ENCODE measurements at places on chromosomes 5 and 9.
A peak's percentile ranks its signal among the peaks of the same experiment; 100 is the strongest.

- DNase-seq = peak; percentile 24
Measured at GRCh38 chr5:116032094-116032517, at the start of gene ARL14EPL. TSS of gene ARL14EPL (plus strand) at chr5:116032472. CDS start at chr5:116051466, 18,994 bp downstream.

- DNase-seq = no peak
Measured at GRCh38 chr9:85521371-85522197, 220.2 kb downstream of the AGTPBP1 start.

DNA sequence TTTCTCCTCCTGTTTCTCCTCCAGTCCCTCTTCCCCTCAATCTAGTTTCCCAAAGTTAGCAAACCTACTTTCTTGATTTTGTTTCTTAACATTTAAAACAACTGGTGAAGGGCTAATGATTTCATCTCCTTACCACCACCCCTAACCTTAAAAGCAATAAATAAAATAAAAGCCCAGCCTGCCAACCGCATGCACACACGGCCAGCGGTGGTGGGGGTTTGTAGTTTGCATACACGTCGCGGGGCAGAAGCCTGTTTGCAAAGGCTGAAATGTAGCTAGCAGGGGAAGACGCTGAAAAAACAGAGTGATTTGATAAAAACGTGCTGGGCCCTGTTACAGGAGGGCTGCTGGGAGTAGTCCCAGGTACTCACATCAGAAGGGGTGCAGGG lies 1.9 kb upstream of the DMRT2 start:
- no peak for DNase-seq

GRCh38 chr5:170497311-170498038 lies 6.3 kb upstream of the KCNIP1 start:
- DNase-seq = no peak

DNA sequence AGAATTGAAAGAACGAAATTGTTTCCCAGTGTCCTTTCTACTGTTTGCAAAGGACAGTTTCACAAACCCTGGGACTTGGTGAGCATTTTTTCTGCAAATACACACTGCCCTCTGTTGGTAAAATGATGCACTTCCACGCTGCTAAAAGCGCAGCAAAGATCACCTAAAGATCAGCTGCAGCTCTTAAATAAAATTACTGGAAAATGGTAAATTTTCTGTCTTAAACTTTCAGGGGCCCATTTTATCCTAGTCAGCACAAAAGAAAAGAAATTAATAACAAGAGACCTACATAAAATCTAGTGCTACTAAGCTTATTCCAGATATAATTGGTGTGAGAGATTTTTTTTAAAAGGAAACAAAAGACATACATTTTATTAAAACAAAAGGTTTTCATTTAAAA lies 566.0 kb downstream of the CAAP1 start:
- peak; percentile 15 for DNase-seq

GRCh38 chr5:75286211-75286773 lies 49.6 kb upstream of the ANKRD31 start:
- no peak for DNase-seq

DNA sequence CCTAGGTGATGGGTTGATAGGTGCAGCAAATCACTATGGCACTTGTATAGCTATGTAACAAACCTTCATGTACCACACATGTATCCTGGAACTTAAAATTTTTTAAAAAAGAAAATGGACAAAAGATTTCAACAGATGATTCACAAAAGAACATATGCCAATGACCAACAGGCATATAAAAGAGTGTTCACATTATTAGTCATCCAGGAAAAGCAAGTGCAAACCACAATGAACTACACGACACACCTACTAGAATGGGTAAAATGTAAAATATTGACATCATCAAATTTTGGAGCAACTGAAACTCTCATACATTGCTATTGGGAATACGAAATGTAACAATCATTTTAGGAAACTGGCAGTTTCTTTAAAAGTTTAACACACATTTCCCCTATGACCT lies 109.9 kb downstream of the YIPF5 start:
- DNase-seq = no peak

DNA sequence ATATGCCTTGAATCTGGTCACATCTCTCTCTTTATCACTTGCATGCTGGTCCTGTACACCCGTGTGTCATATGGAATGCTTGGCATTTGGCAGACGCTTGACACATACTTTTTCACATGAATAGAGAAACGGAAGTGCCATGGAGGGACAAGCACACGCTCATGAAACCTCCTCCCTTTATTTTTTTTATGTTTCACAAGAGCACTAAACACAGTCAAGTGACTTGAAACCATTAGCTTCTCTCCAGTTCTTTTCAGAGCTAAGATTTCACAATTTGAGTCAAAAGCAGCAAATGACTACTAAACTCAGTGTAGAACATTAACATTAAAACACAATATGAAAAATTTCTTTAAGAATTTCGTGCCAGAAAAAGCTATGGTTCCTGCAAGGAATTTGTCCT lies 151.1 kb downstream of the DOCK2 start:
- no peak for DNase-seq

DNA sequence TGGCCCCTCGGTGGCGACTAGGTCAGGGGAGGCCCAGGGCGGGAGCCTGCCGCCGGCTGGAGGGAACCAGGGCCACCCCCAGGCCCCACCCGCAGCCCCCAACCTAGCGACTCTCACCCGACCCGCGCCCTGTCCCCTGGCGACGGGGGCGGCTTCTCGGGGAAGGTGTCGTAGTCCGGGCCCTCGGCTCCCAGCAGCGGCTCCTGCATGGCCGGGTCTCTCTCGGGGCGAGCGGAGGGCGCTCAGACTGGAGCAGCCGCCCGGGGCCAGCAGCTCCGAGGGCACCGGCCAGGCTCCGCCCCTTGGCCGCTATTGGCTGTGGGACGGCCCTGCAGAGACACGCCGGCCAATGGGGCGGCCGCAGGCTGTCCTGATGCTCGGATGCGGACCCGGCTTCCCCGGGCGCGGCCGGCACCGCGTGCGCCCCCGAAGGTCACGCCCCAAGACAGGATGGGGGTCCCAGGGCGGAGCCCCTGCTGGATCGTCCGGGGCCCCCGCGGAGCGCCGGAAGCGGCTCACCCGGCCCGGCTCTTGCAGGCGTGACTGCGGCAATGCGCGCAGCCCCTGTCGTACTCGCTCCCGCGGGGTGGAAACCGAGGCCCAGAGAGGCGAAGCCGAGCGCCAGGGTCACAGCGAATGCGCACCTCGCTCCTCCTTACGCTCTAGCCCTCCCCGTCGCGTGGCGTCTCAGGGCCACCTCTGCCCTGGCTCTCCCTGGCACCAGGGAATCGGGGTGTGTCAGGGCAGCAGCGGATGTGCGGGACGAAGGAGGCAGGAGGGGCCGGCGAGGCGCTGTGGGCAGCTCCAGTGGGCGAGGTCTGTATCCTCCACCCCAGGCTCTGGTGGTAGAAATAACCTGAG lies at the start of gene SLC2A6:
Gene SLC2A6 (minus strand): TSS at position 249 of the 861 bp plus-strand sequence. CDS start 40 bp downstream, at position 209.
- peak; percentile 90 for DNase-seq

DNA sequence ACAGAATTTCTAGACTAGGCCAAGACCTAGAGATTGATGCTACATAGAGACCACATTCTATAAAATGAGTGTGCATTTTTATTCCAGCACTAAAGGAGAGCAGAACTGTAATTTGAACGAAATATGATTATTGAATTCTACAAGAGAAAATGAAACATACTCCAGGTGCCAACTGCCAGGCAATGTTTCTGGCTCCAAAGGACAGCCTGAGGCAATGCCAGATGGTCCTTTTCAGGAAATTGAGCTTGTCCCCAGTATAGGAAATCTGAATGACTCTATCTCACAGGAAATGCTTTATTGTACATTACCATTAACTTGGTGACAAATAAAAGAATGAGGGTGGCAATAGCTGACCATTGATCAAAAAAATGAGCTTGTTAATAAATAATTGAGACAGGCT lies 28.8 kb upstream of the RASGRF2 start:
- no peak for DNase-seq

DNA sequence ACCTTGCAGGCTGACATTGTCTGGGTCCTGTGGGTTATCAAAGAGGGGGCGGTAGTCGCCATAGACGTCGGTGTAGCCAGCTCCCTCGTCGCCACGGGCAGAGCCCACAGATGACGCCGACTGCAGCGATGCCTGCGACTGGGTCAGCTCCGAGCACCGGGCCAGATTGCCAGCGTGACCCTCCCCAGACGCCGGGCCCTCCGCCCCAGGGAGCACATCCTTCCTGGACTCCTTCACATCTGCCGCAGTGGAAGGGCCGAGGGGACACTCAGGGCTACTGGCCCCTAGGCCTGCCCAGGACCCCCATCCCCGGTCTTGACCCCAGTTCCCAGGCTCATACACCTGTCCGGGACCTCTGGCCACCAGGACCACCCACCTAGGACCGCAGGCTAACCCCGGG lies 13.9 kb downstream of the ABCA2 start:
- DNase-seq = no peak

DNA sequence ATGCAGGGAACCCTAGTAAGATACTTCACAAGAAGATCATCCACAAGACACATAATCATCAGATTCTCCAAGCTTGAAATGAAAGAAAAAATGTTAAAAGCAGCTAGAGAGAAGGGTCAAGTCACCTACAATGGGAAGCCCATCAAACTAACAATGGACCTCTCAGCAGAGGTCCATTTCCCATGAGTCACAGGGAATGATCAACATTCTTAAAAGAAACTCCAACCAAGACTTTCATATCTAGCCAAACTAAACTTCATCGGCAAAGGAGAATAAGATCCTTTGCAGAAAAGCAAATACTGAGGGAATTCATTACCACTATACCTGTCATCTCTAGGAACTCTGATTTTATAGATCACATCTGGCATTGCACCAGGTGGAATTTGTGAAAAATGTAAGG lies 52.9 kb upstream of the SPATA31E1 start:
- DNase-seq = no peak

DNA sequence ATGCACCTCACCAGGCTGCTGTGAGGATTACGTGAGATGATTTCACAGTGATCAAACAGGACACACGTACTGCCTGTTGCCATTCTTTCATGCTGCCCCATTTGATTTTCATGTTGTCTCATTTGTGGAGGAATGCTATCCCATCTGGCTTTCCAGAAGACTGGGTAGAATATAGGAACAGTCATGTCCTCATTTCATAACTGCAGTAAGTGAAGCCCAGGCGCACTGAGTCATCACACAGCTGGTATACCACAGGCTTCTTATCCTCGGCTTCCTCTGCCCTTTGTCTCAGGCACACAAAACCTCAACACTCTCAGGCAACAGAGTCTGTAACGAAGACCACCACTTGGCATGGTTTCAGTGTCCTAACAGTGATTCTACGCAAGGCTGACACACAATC lies 62.3 kb downstream of the LHFPL2 start:
- DNase-seq = no peak

GRCh38 chr5:65749221-65749844 lies 27.3 kb downstream of the NLN start:
- no peak for DNase-seq

DNA sequence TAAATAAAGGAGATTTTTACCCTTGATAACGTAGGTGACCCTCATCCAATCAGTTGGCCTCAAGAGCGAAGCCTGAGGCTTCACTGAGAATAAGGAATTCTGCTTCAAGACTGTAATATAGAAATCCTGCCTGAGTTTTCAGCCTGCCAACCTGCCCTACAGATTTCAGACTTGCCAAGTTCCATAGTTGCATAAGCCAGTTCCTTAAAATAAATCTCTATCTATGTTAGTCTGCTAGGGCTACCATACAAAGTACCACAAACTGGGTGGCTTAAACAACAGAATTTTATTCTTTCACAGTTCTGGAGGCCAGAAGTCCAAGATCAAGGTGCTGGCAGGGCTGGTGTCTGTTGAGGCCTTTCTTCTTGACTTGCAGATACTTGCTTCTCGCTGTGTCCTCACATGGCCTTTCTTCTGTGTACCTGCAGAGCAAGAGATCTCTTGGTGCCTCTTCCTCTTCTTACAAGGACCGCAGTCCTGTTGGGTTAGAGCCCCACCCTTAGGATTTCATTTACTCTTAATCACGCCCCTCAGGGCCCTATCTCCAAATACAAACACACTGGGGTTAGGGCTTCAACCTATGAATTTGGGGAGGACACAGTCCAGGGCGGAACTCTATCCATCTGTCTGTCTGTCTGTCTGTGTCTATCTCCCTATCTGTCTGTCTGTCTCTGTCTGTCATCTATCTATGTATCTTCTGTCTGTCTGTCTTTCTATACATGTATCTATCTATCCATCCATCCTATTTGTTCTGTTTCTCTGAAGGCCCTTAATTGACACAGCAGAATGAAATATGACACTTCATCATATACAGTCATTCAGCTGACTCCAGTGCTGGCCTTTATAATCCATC lies 17.0 kb upstream of the CMBL start:
- no peak for DNase-seq

DNA sequence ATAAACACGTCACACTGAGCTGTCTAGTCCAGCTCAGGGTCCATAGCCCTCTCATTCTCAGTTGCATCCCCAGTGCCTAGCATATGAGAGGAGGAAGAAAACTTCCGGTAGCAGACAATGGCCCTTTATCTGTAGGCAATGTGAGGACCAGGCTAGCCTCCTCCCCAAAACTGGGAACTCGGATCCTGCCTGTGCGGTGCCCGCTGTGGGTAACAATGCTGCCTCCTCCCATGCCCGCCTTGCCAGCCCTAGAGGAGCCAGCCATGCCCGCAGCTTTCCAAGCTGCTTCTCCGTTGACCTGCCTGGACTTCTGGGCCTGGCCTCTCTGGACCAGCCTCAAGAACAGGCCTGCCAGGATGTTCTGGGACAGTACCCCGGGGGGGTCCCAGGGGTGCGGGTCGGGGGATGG lies 74.6 kb upstream of the ORM1 start:
- DNase-seq = no peak

DNA sequence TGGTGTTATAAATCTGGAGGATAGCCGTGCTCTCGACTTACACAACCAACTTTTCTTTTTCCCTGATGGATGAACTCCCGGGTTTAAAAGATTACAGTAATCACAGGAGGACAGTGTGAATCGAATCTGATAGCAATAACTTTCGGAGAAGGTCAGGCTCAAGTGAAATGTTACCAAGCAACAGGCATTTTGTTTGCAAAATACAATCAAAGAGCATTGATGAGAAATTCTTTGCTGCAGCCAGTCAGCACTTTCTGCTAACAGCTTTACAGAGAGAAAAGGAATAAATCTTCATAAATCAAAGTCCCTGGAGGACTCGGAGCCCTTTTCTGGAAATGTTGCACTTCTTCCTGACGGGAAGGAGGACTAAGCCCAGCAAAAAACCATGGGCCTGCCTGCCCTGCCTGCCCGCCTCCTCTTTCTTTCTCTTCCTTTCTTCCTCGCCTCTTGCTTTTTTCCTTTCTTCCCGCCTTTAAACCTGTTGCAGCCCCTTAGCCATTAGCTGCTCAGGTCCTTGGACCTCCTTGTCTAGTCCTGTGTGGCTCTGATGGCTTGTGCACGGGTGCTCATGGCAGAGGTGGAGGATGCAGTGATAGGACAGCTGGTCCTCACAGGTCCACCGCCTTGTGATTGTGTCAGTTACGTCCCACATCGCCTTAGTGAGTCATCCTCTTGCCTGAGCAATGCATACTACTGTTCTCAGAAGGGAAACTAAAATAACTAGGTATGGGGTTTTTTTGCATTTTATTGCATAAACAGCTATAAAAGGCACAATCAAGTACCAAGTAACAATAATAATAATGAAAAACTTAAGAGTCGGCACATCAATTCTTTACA lies 6.2 kb downstream of the DMRT3 start:
- DNase-seq = no peak

GRCh38 chr5:131081374-131081773 lies 83.7 kb downstream of the HINT1 start:
- no peak for DNase-seq

Data from Caco-2 (cell line).